ENCODE measurements at places on chromosomes 12 and 14. TPM values are rescaled to one million over a fixed set of nuclear protein-coding genes. Genes with fewer than 3 reads are reported as not detected.
A peak's percentile ranks its signal among the peaks of the same experiment; 100 is the strongest.

DNA sequence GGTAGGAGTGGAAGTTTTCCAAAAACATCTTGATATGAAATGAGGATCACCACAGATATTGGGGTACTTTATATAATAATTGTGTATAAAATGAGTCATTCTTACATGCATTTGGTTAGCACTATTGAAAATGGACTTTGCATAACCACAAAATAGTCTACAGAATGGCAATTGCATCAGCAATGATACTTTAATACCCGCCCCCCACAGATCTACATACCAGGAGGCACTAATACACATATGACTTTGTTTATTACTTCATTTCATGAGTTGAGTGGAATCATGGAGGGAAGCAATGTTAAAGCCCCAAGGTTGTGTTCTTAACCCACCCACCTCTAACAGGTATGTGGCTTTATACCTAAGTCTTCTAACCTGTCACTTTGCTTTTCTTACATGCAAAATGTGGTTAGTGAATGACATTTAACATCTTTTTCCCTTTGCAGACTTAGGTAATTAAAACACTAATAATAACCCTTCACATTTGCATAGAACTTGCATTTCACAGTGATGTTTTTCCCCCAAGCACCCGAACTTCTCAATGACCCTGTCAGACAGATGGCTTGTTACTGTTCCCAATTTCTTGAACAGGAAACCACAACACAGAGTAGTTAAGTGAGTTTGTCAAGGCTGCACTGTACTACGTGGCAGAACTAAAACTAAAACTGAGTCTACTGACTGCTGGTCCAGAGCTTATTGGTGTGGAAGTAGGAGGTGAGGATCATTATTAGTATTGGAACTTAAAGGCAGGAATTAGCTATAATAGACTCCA, 101.9 kb downstream of the NPAS3 start:
- no peak for DNase-seq

GRCh38 chr12:68439368-68440045, 107.3 kb upstream of the MDM1 start:
- no peak for DNase-seq

- no peak for DNase-seq
Observed at GRCh38 chr12:71000748-71001147, 80.2 kb upstream of the PTPRR start.

The LIMA1 gene
- 11.8 TPM for total RNA-seq

The PLEK2 gene
- not detected for total RNA-seq

- no peak for DNase-seq
Observed at GRCh38 chr12:15329891-15330290, 7.6 kb downstream of the PTPRO start.

- no peak for DNase-seq
Observed at GRCh38 chr12:45970391-45970790, 20.0 kb downstream of the SCAF11 start.

DNA sequence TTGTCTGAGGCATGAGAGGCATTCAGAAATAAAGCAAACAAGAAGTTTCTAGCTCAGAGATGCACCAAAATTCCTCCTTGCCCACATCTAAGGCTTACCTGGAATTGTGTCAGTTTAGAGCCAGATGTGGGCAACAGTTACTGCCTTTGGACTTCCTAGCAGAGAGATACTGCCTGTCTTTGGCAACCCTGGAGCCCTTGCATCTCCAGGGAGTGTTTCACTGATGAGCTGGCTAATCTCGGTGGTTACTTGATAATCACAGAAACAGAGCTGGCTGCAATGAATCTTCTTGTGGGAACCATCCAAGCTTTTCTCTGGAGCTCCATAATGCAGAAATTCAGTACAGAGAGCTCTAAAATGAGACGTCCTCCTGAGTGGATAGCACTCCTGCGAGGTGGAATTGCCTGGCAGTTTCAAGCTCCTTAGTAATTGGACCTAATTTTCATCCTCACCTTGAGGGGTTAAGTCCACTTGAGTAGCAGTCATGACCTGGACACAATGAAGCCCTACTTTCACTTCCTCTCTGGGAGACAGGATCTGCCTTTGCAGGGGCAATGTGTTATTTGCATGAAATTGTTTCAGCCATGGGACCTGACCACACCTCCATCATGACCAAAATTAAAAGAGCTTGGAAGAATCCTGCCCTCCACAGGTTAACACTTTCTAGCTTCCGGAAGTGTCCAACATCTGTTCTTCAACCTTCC, 108.8 kb upstream of the ARHGAP5 start:
- no peak for DNase-seq

DNA sequence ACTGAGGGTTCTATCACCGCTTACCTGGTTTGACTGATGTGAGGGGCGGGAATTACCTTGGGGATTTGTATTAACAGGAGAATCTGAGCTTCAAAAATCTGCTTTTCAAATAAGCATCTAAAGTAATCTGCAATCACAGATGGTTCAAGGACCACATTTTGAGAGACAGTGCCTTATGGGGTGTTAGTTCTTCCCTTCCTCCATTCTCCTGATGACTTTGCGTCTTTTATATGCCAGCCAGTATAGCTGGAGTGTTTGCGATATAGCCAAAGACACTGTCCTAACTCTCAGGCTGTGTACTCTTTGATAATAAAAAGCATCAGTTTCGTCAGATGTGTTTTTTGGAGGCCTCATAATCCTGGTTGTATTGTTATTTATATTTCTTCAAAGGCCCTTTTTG, 39.5 kb downstream of the PPHLN1 start:
- no peak for DNase-seq

The TSHR gene
- total RNA-seq, result not detected

DNA sequence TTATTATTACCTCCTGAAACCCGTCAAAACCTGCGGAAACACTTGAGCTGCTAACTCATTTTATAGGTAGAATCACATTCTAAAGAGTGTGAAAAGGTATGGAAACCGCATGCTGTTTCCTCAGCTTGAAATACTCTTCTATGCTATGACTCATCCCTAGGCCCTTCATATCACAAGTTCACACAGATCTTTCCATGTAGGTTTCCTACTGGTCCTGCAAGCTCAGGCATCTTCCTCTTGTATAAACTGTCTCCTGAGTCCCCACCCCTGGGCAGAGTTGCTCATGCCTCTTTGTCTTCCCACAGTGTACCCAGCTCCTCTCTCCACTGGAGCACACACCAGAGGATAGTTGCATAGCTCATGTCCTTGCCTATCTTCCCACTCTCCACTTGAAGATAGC, 84.7 kb downstream of the CMAS start:
- DNase-seq, result no peak

GRCh38 chr14:101582294-101582693, 21.0 kb downstream of the DIO3 start:
- DNase-seq, result peak; percentile 56

GRCh38 chr14:92258934-92259333, 64.0 kb upstream of the SLC24A4 start:
- DNase-seq, result no peak

DNA sequence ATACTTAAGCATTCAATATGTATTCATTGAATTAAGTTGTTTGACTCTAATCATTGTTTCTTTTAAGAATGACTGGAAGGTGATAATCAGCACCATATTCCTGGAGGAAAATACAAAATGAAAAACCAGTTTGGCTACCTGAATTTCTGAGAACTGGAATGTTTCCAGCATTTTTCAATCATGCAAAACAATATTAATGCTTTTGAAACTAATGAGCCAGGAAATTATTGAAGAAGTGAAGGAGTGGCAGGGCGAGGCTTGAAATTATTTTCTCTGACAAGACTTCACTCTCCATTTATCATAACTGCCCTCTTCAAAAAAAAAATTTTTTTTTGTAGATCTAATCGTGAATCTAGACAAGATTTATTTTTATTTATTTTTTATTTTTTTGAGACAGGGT, 19.0 kb downstream of the TMEM19 start:
- no peak for DNase-seq

DNA sequence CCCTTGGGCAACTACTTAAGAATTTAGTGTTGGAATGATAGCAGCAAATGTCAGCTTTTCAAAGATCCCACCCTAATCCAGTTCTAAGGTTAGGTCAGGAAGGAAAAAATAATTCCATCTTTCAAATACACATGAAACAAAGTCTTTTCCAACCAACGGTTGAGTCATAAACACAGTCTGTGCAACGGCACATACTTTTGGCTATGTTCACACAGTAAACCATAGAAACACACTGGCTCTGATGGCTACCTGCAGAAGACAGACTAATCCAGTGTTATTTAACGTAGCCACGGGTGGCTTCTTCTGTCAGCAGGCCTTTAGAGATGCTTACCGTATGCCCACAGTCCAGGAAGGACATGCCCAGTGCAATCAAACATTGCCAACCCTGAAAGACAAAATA, 35.7 kb downstream of the HIGD1C start:
- DNase-seq, result no peak

GRCh38 chr14:50334211-50334610, 22.1 kb downstream of the DMAC2L start:
- no peak for DNase-seq

DNA sequence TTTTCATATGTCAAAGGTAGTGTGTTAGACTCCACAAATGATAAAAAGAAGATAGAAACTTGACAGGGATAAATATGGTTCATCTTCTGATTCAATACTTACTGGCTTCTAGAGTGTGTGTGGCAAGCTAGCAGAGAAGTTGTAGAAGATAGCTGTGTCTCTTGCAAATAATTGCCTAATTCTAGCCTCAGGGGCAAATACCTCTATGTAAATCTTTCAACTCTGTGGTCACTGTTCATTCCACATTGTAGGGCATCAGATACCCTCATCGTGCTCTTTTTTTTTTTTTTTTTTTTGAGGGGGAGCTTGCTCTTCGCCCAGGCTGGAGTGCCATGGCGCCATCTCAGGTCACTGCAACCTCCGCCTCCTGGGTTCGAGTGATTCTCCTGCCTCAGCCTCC, 1.7 kb downstream of the OLR1 start:
- DNase-seq, result no peak

The PPP1R1A gene
- total RNA-seq, result 192 TPM

DNA sequence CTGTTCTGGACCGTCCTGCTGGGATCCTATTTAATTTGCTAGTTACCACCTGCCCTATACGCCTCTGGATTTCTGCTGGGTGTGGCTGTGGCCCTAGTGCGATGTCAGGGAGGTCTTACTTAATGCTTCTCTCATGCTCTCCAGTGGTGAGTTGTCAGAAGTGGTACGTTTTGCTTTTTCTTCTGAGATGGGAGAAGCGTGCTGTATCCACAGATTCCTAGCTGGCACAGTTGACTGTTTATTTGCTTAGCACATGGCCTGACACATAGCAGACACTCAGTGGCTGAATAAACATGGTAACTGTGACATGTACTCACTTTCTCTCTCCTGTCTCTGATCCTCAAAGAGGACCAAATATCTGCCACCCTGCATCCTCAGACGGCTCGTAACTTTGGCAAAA, 107.3 kb downstream of the CACNA1C start:
- DNase-seq, result no peak

GRCh38 chr12:116194935-116195431, 82.5 kb downstream of the MED13L start:
- DNase-seq, result no peak

The HCAR3 gene
- total RNA-seq, result not detected

The C12orf56 gene
- total RNA-seq, result not detected

- DNase-seq, result no peak
Observed at GRCh38 chr12:57736741-57737466, 1.6 kb downstream of the AGAP2 start.

GRCh38 chr12:118418385-118419057, 42.2 kb downstream of the SUDS3 start:
- DNase-seq, result no peak

DNA sequence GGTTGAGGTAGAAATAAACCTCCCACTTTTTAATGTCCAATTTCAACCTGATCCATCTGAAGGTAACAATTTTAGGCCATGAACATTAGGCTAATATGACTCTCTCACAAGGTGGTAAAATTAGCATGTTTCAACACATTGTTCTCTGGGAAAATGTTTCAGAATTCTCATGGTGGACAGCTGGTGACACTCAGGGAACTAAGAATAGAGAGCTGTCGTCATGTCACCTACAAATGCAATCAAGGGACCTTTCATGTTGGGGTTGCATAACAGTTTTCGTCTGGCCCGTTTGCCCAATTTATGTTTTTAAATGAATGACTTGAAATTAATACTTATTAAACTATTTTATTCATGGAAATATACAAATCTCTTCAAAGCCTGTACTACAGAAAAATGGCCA, 180.7 kb upstream of the PRICKLE1 start:
- no peak for DNase-seq

- DNase-seq, result no peak
Observed at GRCh38 chr12:120013659-120014380, 24.8 kb downstream of the BICDL1 start.

Data from Right ventricle myocardium superior (tissue), 1 donor.